ENCODE measurements at places on chromosomes 7 and 10. TPM values are rescaled to one million over a fixed set of nuclear protein-coding genes. Genes with fewer than 3 reads are reported as not detected.
A peak's percentile ranks its signal among the peaks of the same experiment; 100 is the strongest.

- H3K4me1 ChIP-seq = no peaks in the 10 kb centered on the region
- H3K27me3 ChIP-seq = peaks cover 1% of the 10 kb centered on the region
- no peak for DNase-seq
- no peaks in the 10 kb centered on the region for H3K36me3 ChIP-seq
- H3K4me3 ChIP-seq = no peak overlapping the region
- no peak overlapping the region for H3K27ac ChIP-seq
Observed at GRCh38 chr7:78434281-78434680, 635.7 kb downstream of the PHTF2 start.

- no peak for DNase-seq
- peaks cover 6% of the 10 kb centered on the region for H3K4me1 ChIP-seq
- no peaks in the 10 kb centered on the region for H3K27me3 ChIP-seq
- H3K4me3 ChIP-seq = no peak overlapping the region
- H3K36me3 ChIP-seq = peaks cover 68% of the 10 kb centered on the region
Observed at GRCh38 chr7:30450240-30450982, 28.2 kb downstream of the NOD1 start.

The FKBP14 gene
- 7.7 TPM for total RNA-seq

GRCh38 chr10:90197766-90198165 lies 496.4 kb downstream of the KIF20B start:
- no peak for DNase-seq
- H3K36me3 ChIP-seq = no peaks in the 10 kb centered on the region
- no peaks in the 10 kb centered on the region for H3K4me1 ChIP-seq
- no peak overlapping the region for H3K4me3 ChIP-seq

DNA sequence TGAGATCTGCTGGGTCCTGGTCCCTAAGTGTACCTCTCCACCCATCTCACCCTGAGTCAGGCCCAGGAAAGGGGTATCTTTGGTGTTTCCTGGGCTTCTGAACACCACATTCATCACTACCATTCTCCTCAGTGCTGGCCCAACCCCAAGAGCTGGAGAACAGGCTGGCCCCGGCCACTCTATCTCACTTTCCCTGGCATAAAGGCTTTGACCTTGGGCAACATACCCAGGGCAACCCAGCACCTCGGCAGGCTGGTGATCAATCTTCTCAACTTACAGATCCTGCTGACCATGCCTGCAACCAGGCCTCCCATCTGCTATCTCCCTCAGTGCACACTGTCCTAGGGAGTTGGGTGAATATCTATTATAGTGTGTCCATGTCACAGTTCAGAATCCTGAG lies 2.1 kb downstream of the VSIR start:
- peak overlapping the region; percentile 87 for H3K27ac ChIP-seq
- H3K36me3 ChIP-seq = peaks cover 7% of the 10 kb centered on the region
- no peaks in the 10 kb centered on the region for H3K27me3 ChIP-seq
- H3K4me3 ChIP-seq = peak overlapping the region; percentile 88

DNA sequence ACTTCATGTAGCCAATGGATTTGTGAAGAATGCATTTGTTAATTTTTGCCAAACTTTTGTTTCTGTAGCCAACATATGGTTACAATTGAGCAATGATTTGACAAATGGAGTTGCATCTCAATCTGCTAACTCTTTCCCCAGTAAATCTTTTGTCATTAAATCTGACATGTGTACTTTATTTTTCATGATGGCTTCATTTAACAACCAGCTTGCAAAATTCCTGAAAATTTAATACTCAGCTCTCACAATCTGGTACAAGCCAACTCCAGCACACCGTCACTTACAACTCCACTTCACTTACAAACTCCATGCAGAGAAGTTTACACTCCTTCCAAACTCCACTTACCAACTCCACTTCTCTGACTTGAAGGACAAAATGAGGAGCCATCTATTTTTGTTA lies 26.5 kb upstream of the HIBADH start:
- H3K36me3 ChIP-seq = no peaks in the 10 kb centered on the region
- DNase-seq = no peak
- H3K27ac ChIP-seq = no peak overlapping the region
- no peaks in the 10 kb centered on the region for H3K27me3 ChIP-seq
- H3K4me3 ChIP-seq = no peak overlapping the region

DNA sequence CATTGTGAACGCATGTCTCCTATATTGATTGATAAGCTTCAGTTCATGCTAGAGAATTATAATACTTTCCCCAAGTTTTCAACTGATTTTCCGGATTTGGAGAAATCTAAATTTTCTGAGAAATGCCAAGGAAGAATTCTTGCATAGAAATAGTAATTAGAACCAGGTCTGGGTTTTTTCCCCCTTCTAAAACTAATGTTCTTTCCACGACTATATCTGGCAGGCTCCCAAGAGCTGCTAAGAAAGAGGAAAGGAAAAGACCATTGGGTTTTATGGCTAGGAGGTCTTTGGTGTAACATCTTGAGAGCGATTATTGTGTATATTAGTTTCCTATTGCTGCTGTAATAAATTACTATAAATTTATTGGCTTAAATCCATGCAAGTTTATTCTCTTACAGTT lies 71.8 kb upstream of the CACNB2 start:
- no peaks in the 10 kb centered on the region for H3K36me3 ChIP-seq
- H3K4me1 ChIP-seq = no peaks in the 10 kb centered on the region
- H3K27me3 ChIP-seq = no peaks in the 10 kb centered on the region
- H3K27ac ChIP-seq = no peak overlapping the region
- DNase-seq = no peak

GRCh38 chr10:74963549-74963948 lies 137.1 kb downstream of the KAT6B start:
- H3K36me3 ChIP-seq = peaks cover 21% of the 10 kb centered on the region
- no peak overlapping the region for H3K27ac ChIP-seq
- H3K27me3 ChIP-seq = no peaks in the 10 kb centered on the region
- DNase-seq = no peak

The CNTNAP2 gene
- total RNA-seq = 1.3 TPM

DNA sequence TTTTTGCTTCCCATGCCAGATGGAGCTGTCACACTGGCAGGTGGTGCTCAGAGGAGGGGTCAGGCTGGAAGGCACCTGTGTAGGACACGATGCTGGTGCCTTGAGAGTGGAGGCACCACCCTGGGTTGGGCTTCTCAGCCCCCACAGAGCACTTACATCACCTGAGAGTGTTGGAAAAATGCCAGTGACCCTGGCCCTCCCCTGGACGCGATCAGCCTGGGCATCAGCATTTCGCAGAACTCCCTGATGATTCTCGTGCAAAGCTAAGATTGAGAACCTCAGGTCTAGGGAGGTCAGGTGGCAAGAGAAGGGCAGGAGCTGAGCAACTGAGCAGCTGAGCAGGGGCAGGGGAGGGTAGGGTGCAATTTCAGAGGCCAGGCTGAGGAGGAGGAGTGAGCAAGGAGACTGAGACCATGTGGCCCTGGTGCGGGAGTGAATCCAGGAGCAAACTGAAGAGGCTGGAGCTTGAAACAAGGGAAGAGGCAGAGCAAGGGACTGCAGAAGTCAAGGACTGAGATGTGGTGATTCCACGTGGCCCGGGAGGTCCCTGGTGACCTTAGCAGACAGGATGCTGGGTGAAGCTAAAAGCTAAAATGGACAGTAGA lies 24.7 kb upstream of the GRID1 start:
- no peak for DNase-seq
- H3K36me3 ChIP-seq = no peaks in the 10 kb centered on the region
- H3K4me1 ChIP-seq = peaks cover 24% of the 10 kb centered on the region
- H3K4me3 ChIP-seq = no peak overlapping the region
- peaks cover 51% of the 10 kb centered on the region for H3K27me3 ChIP-seq

Data from activated B cell treated with CpG ODN at 0.5 μM for 24 hours (primary cell).